ENCODE measurements at places on chromosomes 2 and 18.

DNA sequence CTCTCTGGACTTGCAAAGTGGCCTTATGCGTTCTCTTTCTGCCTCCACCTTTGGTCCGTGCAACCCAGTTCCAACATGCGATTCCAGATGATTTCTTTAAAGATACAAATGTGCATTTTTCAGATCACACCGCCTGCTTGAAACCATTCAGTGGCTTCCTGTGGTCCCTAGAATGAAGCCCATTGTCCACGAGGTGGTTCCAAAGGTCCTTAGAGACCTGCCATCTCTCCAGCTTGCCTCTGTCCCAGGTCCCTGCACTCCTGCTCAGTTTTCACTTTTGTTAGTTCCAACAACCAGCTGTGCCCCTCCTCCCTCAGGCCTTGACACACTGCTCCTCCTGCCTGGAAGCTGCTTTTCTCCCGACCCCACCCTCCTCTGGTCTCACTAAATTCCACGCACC lies 3.6 kb upstream of the INO80C start:
- no peaks in the 10 kb centered on the region for H3K27me3 ChIP-seq
- peak overlapping the region; percentile 65 for H3K27ac ChIP-seq

DNA sequence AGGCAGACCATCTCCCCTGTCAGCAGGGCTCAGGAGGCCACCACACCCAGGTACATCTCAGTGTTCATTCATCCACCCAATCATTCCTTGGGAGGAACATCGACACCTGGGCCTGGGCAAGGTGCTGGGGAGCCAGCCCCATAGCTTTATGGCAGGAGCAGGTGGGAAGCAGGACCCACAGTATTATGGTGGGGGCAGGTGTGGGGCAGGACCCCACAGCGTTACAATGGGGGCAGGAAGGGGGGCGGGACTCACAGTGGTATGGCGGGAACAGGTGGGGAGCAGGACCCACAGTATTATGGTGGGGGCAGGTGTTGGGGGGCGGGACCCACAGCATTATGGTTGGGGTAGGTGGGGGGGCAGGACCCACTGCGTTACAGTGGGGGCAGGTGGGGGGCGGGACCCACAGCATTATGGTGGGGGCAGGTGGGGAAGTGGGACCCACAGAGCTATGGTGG lies 128.9 kb upstream of the HS6ST1 start:
- H3K27ac ChIP-seq = no peak overlapping the region
- no peaks in the 10 kb centered on the region for H3K27me3 ChIP-seq
- no peak overlapping the region for H3K4me3 ChIP-seq
- H3K4me1 ChIP-seq = no peaks in the 10 kb centered on the region

DNA sequence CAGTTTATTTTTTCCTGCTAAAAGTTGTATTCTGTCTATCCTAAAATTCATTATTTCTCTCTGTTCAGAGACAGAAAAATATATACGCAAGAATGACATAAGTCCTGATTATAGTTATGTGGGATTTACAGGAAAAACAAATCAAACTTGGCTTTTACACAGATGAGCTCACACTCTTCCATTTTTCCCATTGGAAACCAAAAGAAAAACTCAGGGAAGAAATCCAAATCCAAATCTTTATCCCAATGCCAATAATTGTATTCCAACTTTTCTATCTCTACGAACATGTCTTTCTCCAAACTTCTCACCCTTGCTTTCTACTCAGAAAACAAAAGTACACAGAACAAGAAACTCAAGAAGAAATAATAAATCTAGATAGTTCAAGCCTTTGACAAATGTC lies 249.1 kb upstream of the TMEFF2 start:
- H3K36me3 ChIP-seq = no peaks in the 10 kb centered on the region
- no peaks in the 10 kb centered on the region for H3K27me3 ChIP-seq
- no peak overlapping the region for H3K4me3 ChIP-seq
- H3K4me1 ChIP-seq = no peaks in the 10 kb centered on the region
- no peak overlapping the region for H3K27ac ChIP-seq

- DNase-seq = no peak
- H3K27me3 ChIP-seq = no peaks in the 10 kb centered on the region
- peaks cover 15% of the 10 kb centered on the region for H3K4me1 ChIP-seq
- H3K36me3 ChIP-seq = peaks cover 22% of the 10 kb centered on the region
Measured at GRCh38 chr2:121219866-121220265, 65.1 kb downstream of the TFCP2L1 start.

GRCh38 chr2:65751408-65751807 lies 319.0 kb upstream of the SPRED2 start:
- DNase-seq = no peak
- H3K27me3 ChIP-seq = no peaks in the 10 kb centered on the region
- H3K4me3 ChIP-seq = no peak overlapping the region
- H3K36me3 ChIP-seq = no peaks in the 10 kb centered on the region
- H3K4me1 ChIP-seq = no peaks in the 10 kb centered on the region

DNA sequence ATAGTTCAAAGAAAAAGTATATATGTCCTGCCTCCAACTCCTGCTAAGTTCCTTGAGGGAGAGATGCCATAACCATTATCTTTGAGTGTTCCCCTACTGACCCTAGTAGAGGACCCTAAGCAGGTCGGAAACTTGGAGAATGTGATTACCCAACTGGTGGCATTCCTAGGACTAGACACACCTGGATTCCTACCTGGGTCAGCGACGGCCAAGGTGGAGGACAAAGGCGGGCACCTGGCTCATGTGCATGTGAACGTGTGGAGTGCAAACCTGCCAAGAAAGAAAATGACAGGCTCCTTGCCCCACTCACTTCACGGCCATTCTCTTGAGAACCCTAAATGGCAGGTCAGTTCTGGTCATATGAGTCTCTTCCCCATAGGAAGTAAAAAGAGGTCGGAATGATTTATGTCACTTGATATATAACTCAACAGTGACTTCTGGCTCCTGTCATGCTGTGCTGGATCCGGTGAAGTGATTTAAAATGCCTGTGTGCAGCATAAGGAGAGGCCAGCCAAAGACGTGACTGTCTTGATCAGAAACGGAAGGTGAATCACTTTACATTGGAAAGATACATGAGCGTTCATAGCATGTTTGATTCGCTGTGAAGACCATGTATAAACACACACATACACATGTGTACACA lies 371.6 kb downstream of the EIPR1 start:
- H3K27me3 ChIP-seq = no peaks in the 10 kb centered on the region
- H3K4me1 ChIP-seq = no peaks in the 10 kb centered on the region
- no peaks in the 10 kb centered on the region for H3K36me3 ChIP-seq
- no peak overlapping the region for H3K27ac ChIP-seq

- H3K4me1 ChIP-seq = no peaks in the 10 kb centered on the region
- no peak for DNase-seq
- no peaks in the 10 kb centered on the region for H3K27me3 ChIP-seq
- H3K4me3 ChIP-seq = no peak overlapping the region
Measured at GRCh38 chr2:189129971-189130370, 49.6 kb downstream of the COL5A2 start.

- H3K4me1 ChIP-seq = no peaks in the 10 kb centered on the region
- no peaks in the 10 kb centered on the region for H3K36me3 ChIP-seq
- no peak overlapping the region for H3K27ac ChIP-seq
Measured at GRCh38 chr2:116669782-116670181, 1144.7 kb upstream of the DDX18 start.

Measured in keratinocyte (primary cell).